SK-N-SH (cell line): ENCODE measurements at places on chromosomes 13 and 19. TPM values are rescaled to one million over a fixed set of nuclear protein-coding genes. Genes with fewer than 3 reads are reported as not detected.
A peak's percentile ranks its signal among the peaks of the same experiment; 100 is the strongest.

DNA sequence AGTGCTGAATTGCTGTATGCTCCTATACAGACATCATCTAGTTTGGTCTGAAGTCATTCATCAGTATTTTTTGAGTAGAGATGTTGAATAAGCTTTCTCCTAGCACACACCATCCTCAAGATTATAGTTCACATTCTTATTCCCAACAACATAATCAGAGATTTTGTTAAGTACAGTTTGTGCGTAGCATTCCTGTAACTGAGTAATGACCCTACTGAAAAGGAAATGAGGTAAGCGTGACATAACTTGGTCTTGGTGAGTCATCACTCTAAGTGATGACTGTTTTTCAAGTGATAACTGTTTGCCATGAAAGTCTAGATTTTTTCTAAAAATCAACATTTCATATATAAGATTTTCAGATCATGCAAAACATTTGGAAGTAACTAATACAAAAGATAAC lies 18.5 kb upstream of the FAM216B start:
- no peak for DNase-seq

GRCh38 chr19:42433503-42434260 lies 6.5 kb upstream of the LIPE start:
- DNase-seq = no peak

GRCh38 chr13:30049692-30050091 lies 199.3 kb upstream of the UBL3 start:
- no peak for DNase-seq

DNA sequence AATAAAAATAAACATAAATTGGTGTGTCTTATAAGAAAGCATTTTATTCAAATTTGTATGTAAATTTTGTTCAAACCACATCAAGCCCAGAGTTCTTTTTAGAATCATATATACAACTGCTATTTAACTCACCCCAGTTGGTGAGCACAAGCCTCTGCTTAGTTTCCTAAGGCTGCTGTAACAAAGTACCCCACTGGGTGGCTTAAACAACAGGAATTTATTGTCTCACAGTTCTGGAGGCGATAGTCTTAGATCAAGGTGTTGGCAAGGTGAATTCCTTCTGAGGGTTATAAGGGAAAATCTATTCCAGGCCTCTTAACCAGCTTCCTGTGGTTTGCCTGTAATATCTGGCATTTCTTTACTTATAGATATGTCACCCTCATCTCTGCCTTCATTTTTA lies 1133.5 kb downstream of the OLFM4 start:
- DNase-seq = no peak

DNA sequence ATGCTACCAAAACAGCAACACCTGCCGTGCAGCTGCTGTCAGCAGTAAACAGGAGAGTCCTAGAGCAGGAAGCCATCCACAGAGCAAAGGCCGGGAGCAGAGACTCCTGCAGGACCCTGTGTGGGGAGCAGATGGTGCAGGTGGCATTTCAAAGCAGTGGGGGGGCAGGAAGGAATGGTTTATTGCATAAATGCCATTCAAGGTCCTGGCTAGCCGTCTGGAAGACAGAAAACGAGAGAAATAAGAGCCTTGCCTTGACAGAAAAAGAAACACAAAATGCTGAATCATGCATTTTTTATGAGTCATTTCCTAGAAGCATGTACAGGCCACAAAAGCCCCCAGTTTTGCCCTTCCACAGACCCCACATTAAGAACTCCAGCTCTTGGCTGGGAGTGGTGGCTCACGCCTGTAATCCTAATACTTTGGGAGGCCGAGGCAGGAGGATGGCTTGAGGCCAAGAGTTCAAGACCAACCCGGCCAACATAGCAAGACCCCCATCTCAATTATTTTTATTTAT lies 5.4 kb downstream of the RSPH6A start:
- DNase-seq = no peak

DNA sequence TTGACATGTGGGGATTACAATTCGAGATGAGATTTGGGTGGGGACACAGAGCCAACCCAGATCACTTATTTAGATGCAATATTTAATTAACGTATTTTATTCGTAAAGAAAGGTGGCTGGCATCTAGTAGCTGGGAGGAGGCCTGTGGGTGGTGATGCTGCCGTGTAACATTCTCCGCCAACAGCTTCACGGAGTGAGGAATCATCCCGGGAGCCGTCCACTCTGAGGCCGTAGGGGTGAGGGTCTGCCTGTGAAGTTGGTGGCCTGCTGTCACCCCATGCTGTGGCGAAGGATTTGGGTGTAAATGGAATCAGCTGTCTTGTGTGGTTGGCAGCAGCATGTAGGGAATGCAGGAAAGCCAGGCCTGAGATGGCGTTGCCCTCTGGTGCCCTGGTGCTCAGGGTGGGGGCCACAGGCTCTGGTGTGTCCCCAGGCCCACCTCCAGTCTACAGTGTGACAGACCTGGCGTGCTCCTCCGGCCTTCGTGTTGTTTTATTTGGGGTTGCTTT lies 3.3 kb upstream of the TEX29 start:
- DNase-seq = no peak

- DNase-seq = no peak
Measured at GRCh38 chr19:45382426-45382825, 12.1 kb upstream of the ERCC2 start.

DNA sequence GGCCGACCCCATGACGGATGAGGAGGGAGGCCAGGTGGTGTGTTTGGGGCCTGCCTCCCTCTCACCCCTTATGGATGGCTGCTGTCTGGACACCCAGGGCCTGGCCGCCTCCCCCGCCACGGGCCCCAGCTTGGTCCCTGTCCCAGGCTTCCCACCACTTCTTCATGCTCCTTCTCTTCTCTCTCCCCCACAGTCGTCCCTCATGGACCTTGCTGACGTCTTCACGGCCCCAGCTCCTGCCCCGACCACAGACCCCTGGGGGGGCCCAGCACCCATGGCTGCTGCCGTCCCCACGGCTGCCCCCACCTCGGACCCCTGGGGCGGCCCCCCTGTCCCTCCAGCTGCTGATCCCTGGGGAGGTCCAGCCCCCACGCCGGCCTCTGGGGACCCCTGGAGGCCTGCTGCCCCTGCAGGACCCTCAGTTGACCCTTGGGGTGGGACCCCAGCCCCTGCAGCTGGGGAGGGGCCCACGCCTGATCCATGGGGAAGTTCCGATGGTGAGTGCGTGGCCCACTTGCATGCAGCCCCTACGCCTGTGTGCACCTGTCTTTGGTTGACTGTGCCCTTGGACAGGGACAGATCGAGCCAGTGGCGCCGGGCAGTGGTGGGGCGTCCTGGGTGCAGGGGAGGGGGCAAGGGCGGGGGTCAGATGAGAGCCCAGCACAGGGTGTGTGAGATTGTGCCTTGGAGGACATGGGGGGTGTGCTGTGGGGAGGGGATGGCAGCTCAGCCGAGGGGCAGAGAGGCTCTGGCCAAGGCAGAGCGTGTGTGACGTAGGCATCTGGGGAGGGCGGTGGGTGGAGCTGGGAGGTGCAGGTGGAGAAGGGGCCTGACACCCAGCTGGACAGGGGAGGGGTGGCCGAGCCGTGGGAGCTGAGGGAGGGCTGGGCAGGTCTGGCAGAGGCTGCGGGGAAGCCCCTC lies 16.8 kb downstream of the EPN1 start:
- DNase-seq = no peak

DNA sequence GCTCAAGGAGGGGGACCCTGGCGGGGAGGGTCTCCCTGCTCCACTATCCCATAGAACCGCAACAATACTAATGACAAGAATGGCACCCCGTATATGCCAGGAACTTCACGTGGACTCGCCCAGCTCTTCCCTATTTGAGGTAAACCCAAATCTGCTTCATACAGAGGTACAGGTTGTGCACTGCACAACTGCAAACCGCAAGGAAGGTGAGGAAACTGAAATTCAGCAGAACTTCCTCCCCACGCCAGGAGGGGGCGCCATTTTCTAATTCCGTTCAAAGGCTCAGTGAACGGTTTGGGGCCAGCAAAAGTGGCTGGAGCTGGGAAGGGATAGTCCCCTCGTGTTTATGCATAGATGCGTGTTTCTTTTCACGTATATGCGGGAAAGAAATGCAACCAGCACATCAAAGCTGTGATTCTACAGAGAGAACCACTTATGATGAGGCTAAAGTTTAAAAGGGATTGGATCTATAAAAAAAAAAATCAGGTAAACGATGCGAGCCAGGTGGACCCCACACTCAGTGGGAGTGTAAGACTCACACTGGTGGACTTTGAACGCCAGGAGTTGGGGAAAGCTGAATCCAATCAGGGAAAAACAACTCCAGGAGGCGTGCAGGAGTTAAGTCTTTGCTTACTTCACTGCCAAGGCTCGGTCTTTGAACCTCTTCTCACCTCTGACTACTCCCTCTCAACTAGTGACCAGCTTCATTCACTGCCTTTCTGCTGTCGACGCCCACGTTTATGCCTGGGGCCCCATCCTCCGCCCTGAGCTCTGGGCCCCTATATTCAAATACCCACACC lies 20.3 kb downstream of the C19orf81 start:
- DNase-seq = peak; percentile 78

DNA sequence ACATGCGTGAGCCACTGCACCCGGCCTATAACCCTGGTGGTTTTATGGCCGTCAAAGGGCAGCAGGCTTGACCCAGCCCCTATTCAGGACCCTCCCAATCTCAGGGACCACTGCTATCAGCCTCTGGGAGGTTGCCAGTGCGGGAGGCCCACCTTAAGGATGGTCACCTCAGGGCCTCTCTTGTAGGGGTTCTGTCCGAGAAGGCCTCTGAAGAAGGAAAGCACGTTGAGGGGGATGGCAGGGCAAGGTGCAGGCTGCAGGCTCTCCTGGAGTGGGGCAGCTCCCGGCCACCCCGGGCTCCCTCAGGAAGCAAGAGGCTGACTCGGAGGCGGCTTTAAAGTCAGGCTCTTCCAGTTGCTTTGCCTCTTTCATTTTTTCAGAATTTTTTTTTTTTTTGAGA lies 6.0 kb upstream of the GRTP1 start:
- no peak for DNase-seq

- DNase-seq = no peak
Measured at GRCh38 chr13:44870456-44870929, 118.8 kb downstream of the NUFIP1 start.

- peak; percentile 57 for DNase-seq
Measured at GRCh38 chr13:52010890-52011631, at the start of gene ATP7B. Gene ATP7B (minus strand): TSS chr13:52011450. CDS start chr13:52011337, 113 bp downstream.

DNA sequence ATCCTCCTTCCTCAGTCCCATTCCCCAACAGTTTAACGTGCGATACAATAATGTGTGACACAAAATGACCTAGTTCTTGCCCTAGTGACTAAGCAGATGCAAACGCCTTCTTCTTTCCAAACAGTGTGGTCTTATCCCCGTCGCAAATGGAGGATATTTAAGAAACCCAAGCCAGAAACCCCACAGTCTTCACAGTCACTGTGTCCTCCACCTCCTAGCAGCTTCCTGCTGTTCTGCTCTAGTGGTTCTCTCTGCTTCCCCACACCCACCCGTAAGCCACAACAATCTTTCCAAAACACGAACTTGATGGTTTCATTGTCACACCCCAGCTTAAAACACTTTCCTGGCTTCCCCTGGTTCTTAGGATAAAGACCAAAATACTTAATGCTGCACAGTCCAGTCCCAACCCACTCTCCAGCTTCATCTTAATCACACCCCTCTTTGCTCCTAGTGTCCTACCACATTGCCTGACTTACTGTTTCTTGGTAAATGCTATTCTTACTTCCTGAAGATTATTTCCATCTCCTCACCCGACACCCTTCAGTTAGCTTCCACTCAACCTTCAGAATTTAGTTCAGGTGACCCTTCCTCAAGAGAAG lies 32.3 kb downstream of the ITM2B start:
- no peak for DNase-seq

Gene HIPK4
- 0.13 and 0.23 TPM in 2 replicates for polyA plus RNA-seq

Gene PEAK3
- not detected in 2 replicates for polyA plus RNA-seq

Gene MBD3L2
- 0.10 and 0.12 TPM in 2 replicates for polyA plus RNA-seq

Gene ZNF473
- 5.4 and 5.9 TPM in 2 replicates for polyA plus RNA-seq

Gene BTBD2
- 54.4 and 66.8 TPM in 2 replicates for polyA plus RNA-seq

Gene KLK4
- polyA plus RNA-seq = not detected in 2 replicates

Gene ZNF442
- 0.43 and 0.70 TPM in 2 replicates for polyA plus RNA-seq
